ENCODE measurements at places on chromosomes 12 and 14.

- peak; percentile 84 for DNase-seq
Measured at GRCh38 chr14:91237219-91237618, 7.3 kb downstream of the GPR68 start.

- DNase-seq: no peak
Measured at GRCh38 chr14:47785058-47785457, 109.7 kb upstream of the MDGA2 start.

DNA sequence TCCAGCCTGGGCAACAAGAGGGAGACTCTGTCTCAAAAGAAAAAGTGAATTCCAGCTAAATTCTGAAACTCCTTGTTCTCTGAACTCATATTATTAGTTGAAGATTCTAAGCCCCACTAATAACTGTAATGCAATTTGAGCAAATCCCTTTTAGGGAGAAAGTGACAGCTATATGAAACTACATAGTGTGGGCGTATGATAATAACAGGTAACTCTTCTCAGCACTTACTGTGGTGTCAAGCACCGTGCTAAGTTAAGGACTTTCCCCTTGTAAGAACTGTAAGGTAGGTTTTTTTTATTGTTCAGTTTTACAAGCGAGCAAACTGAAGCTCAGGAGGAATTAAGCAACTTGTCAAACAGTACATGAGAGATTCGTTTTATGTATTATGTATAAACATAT lies 5.4 kb downstream of the ANKRD13A start:
- no peak for DNase-seq

- no peak for DNase-seq
Measured at GRCh38 chr12:69484428-69484827, 14.2 kb downstream of the FRS2 start.

DNA sequence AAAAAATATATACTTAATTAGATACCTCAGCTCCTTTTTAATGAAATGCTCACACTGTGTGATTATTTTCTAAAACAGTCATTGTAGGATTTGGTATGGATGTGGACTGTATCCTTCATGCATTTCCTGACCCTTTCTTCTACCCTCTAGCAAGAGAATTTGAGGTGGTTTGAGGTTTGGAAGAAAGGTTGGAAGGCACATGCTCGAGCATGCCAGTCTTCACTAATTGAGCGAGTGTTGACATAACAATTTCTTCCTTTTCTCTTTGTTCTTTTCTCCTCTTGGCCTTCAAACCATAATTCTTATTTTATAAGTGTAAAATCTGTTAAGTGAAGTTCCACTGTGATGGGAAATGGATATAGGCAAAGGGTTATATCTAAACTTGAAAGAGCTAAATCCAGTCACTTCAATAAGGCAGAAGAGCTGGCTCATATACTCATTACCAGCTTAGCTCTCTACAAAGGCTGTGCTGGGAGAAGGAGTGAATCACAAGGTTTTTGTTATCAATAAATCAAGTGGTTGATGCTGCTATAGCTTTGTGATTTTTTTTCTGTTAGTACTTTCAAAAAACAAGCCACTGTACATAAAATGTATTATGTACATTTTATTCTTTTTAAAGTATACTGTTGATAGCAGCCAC lies 16.2 kb upstream of the PTHLH start:
- no peak for DNase-seq

DNA sequence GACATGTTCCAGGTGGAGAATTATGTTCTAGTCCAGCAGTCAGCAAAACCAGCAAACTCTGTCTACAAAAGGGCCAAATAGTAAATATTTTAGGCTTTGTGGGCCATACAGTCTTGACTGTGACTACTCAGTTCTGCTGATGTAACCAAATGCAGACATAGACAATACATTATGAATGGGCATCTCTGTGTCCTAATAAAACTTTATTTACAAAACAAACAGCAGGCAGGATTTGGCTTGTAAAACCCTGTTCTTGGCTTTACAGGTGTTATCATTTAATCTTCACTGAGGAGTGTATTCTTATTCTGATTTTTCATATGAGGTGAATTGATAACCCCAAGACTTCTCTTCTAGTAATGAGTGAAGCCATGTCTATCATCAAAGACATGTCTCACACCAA lies 278.6 kb downstream of the DUSP6 start:
- DNase-seq: no peak

GRCh38 chr14:58638231-58639197 lies 752 bp downstream of the DACT1 start:
- DNase-seq: no peak

- DNase-seq: no peak
Measured at GRCh38 chr12:6202304-6202703, 2.1 kb downstream of the CD9 start.

DNA sequence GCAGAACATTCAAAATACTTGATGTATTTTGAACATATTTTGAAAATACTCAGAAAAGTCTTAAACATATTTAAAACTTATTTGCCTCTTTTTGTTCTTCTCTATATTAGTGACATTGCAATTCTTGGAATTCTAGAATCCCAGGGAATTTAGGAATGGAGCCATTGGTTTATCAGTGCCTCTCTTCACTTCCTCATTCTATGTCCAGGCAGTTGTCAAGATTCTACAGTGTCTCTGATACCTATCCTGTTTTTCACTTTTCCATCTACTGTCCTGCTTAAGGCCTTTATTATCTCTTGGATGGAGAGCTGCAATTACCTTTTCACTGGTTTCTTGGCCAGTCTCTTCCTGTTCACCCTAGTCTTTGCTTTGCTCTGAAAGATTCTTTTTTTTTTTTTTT lies 144.6 kb downstream of the TTLL5 start:
- no peak for DNase-seq

GRCh38 chr12:106791531-106791930 lies 17.0 kb downstream of the RIC8B start:
- DNase-seq: no peak

GRCh38 chr12:108305520-108305919 lies 33.6 kb downstream of the CMKLR1 start:
- DNase-seq: peak; percentile 62
